Activated CD4-positive, alpha-beta T cell treated with anti-CD3 and anti-CD28 coated beads for 1 hour (primary cell): ENCODE measurements at places on chromosomes 7 and 10.

- no peak for DNase-seq
Measured at GRCh38 chr7:112124061-112124766, 82.0 kb downstream of the DOCK4 start.

DNA sequence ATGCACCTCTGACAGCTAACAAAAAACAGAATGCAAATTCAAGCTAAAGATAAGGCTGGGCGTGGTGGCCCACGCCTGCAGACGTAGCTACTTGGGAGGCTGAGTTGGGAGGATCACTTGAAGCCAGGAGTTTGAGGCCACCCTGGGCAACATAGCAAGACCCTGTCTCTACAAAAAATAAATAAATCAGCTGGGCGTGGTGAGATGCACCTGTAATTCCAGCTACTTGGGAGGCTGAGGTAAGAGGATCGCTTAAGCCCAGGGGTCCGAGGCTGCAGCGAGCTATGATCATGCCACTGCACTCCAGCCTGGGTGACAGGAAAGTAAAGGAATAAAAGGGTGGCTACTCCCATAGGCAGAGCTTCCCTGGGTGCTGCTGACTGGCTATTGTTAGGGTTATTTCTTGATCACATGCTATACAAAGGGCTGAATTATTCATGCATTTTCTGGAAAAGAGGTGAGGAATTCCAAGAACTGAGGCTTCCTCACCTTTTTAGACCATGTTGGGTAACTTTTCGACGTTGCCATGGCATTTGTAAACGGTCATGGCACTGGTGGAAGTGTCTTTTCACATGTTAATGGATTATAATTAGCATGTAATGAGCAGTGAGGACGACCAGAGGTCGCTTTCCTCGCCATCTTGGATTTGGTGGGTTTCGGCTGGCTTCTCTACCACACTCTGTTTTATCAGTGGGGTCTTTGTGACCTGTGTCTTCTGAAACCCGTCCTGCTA is 6.9 kb upstream of the PSMG3 start:
- DNase-seq, result no peak

GRCh38 chr7:138935465-138936011 is 45.7 kb downstream of the KIAA1549 start:
- no peak for DNase-seq

- no peak for DNase-seq
Measured at GRCh38 chr10:1308962-1309616, 252.9 kb downstream of the WDR37 start.

DNA sequence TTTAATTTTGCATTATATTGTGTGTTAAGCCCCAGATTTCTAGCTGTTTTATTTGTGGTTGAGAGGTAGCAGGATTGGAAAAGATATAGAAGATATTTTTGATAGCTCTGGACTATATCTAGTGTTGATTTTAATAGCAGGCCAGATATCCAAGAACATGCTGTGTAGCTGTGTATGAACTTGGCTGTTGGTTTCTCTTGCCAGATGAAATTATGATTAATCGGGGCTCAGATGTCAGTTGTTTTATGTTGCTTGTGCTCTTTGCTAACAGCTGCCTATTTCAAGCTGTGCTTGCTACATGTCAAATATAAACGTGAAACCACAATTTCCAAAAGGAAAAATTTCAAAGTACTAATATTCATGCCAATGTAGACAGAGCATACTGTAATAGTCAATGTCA is 141.1 kb downstream of the GRM3 start:
- DNase-seq, result no peak

- DNase-seq, result no peak
Measured at GRCh38 chr7:24441314-24442027, 131.8 kb upstream of the PALS2 start.

DNA sequence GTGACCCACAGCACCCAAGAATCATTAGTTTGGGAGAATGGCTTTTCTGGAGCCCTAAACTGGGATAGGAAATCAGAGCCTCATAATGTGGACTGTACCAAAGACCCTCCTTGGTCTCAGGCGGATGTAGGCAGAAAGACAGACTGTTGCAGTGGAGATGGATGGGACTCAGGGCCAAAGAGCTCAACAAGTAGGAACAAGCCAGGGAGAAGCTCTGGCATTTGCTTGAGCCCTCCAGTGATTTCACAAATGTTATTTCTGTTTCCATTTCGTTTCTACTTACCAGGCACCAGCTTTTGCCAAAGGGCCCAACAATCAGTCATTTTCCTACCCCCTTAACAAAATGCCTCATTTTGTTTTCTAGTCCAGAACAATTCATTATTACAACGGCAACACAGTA is 762.7 kb downstream of the KCNMA1 start:
- DNase-seq, result no peak

- no peak for DNase-seq
Measured at GRCh38 chr7:139992353-139993044, 70.3 kb downstream of the PARP12 start.

GRCh38 chr7:46613116-46613515 is 692.0 kb upstream of the IGFBP3 start:
- no peak for DNase-seq

GRCh38 chr7:158407581-158408317 is 179.9 kb downstream of the PTPRN2 start:
- no peak for DNase-seq

- DNase-seq, result peak; percentile 15
Measured at GRCh38 chr7:151018421-151019129, 5.7 kb downstream of the ATG9B start.

DNA sequence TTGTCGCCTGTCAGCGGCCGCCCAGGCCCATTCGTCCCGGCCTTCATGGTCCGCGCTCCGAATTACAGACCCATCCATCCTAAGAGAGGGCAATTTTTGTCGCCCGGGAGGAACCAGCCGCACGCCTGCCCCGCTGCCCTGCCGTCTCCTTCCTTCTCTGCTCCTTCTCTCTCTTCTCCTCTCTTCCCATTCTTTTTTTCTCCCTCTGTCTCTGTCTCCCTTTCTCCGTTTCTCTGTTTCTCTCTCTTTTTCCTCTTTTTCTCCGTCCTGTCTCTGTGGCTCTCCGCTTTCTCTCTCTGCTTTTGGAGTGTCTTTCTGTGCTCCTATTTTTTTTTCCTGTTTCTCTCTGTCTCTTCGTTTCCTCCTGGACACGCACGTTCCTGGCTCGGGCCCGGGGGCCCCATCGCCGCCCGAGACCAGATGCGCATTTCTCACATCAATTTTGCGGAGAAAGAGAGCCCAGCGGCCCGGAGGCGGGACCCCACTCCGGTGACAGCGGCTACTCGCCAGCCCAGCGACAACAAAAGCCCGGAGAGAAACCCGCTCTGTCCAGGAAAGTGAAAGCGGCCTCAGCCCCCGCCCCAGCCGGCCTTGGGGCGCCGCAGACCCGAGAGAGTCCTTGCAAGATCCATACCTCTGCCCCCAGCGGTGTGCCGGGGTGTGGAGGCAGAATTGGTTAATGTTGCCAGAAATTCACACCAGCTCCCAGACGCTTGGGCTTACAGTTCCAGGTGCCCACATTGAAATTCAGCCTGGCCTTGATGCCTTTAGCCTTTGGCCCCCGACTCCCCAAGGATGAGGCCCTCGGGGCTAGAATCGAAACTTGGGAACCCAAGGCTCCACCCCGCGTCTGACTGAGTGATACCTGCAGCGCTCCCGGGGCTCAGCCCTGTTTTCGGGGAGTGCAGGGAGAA is 4.1 kb downstream of the LBX1 start:
- no peak for DNase-seq

- DNase-seq, result no peak
Measured at GRCh38 chr10:76124280-76124679, 692.9 kb downstream of the LRMDA start.

DNA sequence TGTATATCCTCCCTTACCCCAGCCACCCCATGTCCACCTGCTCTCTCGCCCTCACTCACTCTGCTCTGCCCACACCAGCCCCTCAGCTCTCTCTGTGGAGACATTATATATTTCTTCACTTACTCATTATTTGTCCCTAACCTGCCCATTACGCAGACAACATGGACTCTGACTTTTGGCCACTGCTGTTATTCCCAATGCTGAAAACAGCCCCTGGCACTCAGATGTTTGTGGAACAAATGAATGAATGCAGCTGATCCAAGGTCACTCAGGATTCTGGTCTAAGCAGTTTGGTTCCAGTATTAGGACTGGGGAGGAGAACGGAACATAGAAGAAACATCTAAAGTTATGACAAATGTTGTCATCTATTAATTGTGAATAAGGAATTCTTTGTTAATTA is 26.7 kb downstream of the GNA12 start:
- no peak for DNase-seq

GRCh38 chr10:60340973-60341372 is 48.7 kb downstream of the ANK3 start:
- no peak for DNase-seq

DNA sequence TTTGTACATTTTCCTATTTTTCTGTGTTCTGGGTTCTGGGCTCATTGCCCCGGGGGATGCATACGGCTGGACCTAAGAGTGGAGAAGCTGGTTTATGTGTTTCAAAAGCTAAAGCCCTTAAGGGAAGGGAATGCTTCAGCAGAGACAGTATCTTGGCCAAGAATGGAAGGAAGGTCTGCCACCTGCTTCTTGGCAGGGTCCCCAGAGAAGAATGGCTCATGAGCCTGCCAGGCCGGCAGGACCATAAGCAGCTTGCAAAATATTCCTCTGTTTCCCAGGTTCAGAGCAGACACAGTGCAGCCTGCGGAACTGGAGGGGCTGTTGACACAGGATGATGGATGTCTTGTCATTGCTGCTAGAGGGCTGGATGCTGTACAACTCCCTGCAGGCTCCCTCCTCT is 7.8 kb upstream of the ABHD11 start:
- no peak for DNase-seq

GRCh38 chr7:31004393-31004792 is 40.6 kb downstream of the GHRHR start:
- DNase-seq, result no peak

DNA sequence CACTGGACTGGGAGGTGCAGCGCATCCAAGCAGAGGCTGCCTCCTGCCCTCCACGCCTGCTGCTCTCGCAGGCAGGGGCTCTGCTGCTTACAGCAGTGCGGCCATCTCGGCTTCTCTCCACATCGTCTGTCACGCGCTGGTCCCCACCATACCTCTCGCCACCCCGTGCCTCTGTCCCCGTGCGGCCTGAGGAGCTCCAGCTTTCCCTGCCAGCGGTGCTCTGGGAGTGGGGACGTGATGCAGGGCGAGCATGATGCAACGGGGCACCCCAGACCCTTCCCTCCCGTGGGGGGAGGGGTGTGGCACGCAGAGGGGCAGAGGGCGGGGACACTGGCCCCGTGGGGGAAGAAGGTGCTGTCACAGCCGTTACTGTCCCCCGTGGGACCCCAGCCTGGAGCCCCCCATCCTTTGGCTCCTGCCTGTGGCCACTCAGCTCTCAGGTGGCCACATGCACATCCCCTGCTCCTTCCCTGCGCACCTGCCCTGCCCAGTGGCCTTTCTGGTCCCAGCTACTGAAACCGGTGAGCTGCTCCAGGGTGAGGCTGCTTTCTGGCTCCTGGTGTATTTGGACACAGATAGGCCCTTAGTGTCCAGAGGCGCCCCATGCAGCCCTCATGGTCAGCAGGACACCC is 9.0 kb downstream of the GET4 start:
- DNase-seq, result no peak

- DNase-seq, result no peak
Measured at GRCh38 chr10:120162471-120162870, 269.9 kb downstream of the SEC23IP start.

DNA sequence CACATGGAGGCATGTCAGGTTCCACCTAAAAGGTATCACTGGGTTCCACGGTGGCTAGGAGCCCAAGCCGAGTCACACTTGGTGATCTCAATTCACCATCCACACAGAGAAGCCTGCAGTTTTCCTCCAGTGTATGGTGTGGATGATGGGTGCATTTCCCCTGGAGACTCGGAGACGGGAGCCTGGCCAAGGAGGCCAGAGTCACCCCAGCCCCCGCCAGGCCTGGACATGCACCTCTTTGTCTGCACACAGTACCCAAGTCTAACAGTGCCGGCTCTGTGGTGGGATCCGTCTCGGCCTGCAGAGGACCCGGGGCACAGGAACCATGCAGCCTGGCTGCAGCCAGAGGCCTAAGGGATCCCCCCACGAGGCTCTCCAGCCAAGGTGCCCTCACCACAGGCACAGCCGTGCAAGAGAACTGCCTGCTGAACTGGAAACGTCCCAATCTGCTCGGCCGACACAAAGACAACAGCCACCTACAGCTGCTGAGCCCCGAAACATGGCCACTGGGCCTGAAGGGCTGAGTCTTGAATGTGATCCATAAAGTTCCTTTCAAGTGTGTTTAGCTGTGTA is 75.2 kb downstream of the DIP2C start:
- no peak for DNase-seq

DNA sequence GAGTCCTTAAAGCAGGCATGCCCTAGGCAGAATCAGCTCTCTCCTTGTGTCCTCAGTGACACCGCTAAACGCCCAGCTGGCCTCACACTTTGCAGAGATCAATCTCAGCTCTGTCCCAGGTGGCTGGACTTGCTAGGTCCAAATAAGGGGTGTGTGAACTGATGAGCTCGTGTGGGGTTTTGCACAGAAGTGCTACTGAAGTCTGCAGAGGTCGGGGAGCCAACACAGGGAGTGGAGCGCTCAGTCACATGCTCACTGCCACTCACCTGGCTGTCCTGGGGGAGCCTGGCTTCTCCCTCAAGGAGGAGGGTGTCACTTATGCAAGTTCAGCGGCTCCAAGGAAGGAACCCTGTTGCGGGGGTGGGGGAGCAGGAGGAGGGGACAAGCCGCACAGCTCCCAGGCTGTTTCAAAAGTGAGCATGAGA is 2.0 kb downstream of the ELN start:
- DNase-seq, result no peak

GRCh38 chr7:103689255-103689654 is 243.2 kb upstream of the SLC26A5 start:
- no peak for DNase-seq

GRCh38 chr7:27430105-27430504 is 187.5 kb downstream of the EVX1 start:
- no peak for DNase-seq

GRCh38 chr7:23928418-23928775 is 218.4 kb downstream of the STK31 start:
- DNase-seq, result no peak

- no peak for DNase-seq
Measured at GRCh38 chr10:113538151-113538550, 14.7 kb upstream of the HABP2 start.

GRCh38 chr10:129742742-129743550 is 221.1 kb downstream of the EBF3 start:
- no peak for DNase-seq

DNA sequence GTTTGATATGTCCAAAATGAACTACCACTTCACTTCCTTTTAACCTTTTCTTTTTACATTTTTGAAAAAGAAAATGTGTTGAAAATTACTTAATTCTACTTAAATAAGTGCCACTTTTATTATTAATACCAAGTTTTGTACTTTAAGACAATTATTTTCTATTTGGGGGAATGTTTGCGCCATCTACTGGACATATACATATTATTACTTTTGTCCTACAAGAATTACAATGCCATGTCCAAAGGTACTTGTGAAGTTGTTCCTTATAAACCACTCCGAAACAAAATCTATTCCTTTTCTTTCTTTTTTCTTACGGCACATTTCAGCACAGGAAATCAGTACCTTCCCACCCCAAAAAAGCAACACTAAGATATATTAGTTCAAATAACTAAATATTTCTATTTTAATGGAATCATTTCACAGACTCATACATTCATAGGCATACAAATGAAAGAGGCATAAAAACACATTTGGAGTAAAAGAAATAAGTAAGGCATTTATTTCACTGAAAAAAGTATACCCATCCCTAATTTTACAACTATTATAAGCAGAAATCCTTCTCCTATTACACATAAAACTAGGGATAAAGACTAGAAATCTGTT is 169.9 kb downstream of the RNF133 start:
- no peak for DNase-seq
